Kidney (tissue), 22 donors: ENCODE measurements at places on chromosomes 4 and X.

- no peak for DNase-seq
Observed at GRCh38 chr4:187171706-187172339, 448.2 kb upstream of the FAT1 start.

GRCh38 chr4:2651546-2651945 lies 104.6 kb downstream of the TNIP2 start:
- no peak for DNase-seq

DNA sequence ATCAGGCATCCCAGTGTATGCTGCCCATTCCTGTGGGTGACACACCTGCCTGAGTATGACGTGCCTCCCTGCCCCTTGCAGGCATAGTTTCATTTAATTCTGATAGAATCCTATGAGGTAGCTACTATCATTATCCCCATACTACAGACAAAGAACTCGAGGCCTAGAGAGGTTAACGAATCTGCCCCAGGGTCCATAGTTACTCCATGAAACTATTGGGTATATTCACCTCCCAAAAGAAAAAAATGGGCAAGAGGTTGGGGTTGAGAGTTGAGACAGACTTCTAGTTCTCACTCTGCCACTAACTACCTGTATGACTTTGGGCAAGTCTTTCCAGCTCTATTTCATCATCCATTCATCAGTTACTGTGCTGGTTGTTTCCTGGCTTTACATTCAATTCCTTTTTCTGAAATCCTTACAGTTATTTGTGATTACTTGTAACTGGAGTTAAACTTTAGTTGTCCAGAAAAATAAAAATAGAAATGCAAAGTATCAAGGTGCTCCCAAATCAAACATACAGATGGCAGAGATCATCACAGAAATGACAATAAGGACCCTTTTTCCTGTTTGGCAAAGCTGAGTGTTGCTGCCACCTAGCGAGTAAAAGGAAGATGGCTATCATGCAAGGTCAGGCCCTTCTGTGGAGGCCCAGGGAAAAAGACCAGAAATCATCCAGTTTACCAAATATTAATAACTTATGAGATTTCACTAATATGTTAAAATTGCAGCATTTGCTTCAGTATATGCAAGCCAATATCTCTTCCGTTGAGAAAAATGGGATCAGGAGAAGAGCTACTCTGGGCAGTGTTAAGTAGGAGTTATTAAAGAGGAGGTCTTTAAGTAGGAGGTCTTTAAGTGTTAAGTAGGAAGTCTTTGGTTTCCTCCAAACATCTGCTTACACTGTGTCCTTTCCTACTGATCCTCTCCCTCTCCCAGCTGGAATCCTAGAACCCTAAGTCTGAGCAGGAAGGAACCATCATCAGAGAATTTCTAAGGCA lies 17.1 kb upstream of the MAP7D3 start:
- peak; percentile 23 for DNase-seq

GRCh38 chr4:55866973-55867574 lies 13.6 kb downstream of the EXOC1 start:
- peak; percentile 73 for DNase-seq

GRCh38 chr4:107970063-107970798 lies 19.5 kb upstream of the HADH start:
- DNase-seq: no peak

DNA sequence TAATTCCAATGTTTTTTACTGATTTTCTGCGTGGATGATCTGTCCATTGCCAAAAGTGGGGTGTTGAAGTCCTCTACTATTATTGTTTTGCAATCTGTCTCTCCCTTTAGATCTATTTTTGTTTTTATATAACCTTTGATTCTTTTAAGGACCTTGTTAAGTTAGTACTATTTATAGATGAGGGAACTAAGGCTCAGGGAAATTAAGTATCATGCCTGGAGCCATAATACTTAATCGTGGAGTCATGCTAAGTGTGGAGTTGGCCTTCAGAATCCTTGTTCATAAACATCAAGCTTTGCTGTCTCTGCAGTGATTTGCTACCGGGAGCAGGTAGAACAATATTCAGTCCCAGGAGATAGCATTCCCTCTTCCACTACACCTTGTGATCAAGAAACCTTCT lies 31.0 kb downstream of the SGMS2 start:
- DNase-seq: no peak

GRCh38 chr4:185149392-185149791 lies 6.3 kb downstream of the SLC25A4 start:
- DNase-seq: no peak

DNA sequence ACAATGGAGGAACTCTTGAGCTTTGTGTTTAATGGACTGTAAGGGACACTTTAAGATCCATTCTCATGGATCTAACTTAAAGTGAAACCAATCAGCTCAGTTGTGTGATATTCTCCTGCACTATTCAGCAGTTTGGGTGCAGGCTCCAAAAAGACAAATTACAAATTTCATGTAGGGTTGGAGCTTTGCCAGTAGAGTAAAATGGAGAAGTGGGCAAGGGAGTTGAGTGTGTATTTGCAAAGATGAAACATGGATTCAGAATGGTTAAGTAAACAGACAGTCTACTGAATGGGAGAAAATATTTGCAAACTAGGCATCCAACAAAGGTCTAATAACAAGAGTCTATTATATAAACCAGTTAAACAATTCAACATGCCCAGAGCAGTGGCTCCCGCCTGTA lies 21.2 kb upstream of the MID2 start:
- no peak for DNase-seq

GRCh38 chrX:139199933-139200332 lies 330.6 kb upstream of the F9 start:
- DNase-seq: no peak

DNA sequence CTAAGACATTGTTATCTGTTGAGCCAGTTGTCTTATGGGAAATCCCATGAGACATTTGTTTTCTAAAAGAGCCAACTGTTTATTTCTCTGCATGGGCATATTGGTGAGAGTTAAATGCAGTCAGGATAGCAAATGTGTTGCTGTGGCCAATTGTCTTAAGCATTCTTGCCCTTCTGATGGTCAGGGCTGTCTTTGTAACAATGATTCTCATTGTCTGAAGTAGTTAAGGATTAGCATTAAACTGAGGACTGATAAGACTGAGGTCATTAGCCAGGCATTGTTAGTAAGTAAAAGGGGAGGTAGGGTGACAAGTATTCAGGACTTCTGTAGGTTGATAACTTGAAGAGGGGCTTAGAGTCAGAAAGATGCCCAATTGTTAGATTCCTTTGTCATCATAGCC lies 11.2 kb upstream of the MORF4L2 start:
- DNase-seq: no peak

DNA sequence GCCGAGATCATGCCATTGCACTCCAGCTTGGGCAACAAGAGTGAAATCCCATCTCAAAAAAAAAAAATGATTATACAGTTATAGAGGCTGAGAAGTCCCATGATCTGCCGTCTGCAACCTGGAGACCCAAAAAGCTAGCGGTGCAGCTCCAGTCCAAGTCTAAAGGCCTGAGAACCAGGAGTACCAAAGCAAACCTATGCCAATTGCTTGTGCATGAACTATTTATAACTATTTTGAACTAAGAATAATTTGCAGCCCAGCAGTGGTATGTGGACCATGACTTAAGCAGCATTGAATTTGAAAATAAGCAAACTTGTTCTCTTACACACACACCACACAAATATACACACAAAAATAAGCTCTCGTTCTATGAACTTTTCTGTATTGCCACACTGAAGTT lies 51.8 kb downstream of the TASL start:
- no peak for DNase-seq

DNA sequence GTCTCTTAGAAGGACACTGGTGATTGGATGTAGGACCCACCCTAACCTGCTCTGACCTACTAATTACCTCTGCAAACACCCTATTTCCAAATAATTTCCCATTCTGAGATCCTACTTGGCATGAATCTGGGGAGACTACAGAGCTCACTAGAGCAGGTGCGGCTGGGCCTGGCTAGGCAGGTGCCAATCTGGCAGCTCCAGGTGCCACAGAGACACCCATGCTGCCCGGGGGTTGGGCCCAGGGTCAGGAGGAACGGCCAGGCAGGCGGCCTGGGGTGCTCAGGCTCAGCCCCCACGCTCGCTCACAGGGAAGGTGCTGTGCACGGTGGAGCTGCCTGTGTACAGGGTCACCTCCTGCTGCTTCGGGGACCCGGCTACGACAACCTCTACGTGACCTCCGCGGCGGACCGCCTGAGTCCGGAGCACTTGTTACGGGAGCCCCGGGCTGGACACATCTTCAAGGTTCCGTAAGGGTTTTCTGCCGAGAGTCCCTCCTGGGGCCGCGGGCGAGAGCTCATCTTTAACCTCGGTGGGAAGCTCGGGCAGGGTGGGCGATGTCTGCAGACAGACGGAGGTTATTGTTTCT lies 26.5 kb upstream of the PLCXD1 start:
- no peak for DNase-seq

DNA sequence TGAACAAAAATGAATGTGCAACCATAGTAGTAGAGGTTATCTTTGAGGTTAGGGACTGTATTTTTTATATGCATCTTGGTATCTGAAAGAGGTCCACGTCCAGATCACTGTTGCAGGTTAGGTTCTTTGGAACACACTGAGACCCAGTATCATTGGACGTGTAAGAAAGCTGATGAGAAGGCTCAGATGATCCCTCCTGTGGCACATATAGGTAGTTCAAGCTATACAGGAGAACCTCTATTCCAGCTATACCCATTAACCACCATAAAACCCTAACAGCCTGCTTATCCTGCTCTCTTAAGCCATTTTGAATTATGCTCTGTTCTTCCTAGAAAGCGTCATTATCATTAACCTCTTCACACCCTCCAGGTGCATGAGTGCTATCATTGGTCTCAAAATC lies 930.7 kb upstream of the HS3ST1 start:
- DNase-seq: no peak

- peak; percentile 31 for DNase-seq
Observed at GRCh38 chrX:153871946-153872878, 13.8 kb downstream of the L1CAM start.

DNA sequence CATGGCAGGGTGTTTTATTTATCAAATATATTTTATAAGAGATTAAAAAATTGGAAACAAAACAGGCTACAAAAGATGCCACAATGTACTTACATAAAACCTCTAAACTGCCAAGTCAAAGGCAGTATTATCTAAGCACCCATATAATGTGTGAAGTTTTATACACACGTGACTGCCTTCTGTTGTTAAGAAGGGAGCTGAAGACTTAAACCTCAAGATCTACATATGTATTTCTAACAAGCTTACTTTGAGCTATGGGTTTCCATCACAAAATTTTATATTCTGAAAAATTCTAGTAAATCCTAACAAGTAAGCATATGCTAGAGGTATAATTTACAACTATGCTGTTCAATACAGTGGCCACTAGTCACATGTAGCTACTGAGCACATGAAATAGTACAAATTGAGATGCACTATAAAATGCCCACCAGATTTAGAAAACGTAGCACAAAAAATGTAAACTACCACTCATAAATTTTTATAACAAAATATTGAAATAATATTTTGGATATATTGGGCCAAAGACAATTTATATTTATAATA lies 9.8 kb downstream of the ATP8A1 start:
- DNase-seq: no peak

- no peak for DNase-seq
Observed at GRCh38 chr4:76090241-76090691, 15.8 kb downstream of the ART3 start.

DNA sequence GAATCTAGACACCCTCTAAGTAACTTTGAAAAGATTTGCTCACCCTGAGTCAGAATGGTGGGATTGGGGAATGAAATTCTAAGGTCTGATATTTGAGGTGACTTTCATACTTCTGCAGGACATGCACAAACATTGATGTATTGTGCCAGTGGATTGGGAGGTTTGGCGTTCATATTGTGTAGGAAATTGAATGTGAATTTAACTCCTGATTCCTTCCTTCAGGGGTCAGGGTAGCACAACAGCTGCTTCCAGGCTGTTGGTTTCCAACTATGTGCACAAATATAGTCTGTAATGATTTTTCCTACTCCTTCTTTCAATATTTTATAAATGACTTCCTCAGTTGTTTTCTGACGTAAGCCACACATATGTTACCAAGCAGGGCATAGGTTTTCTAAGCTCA lies 3.1 kb downstream of the IL1RAPL1 start:
- no peak for DNase-seq

GRCh38 chr4:141346144-141346543 lies 125.4 kb downstream of the ZNF330 start:
- DNase-seq: peak; percentile 67

DNA sequence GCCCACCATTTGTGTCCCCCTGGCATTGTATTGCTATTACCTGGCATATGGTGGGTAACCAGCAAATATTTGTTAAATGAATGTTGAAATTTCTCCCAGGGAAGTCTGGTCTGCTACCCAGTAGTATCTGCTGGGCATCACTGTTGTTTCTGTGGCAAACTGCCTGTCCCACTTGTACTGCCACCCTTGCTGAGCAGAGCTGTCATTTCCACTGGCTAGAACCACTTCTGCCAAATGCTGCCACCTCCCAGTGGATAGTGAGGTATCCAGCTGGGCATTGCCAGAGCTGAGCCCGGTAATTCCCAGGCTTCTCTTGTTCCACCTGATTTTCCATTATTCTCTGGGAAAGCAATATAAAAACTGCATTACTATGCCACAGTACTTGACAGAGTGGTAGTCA lies 186.7 kb upstream of the NOCT start:
- no peak for DNase-seq

GRCh38 chrX:65196758-65197360 lies 220.6 kb upstream of the ZC4H2 start:
- peak; percentile 47 for DNase-seq

- DNase-seq: no peak
Observed at GRCh38 chrX:23752740-23753415, 9.8 kb upstream of the ACOT9 start.

- no peak for DNase-seq
Observed at GRCh38 chr4:113083346-113083745, 33.9 kb downstream of the ANK2 start.

DNA sequence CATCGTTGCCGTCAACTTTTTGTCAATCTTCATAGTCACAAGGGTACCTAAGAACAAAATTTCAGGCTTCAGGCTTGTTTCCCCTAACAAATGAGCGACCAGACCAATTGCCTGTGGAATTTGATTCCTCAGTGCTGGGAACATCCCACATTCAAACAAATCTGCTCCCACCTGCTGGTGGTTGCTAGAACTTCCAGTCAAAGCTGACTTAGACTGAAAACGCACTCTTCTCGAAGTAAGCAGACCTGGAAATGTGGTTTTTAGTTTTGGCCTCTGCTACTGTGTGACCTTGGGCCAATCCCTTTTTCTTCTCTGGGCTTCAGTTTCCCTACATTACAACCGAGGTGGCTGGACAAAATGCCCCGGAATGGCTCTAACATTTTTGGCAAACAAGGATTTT lies 1.8 kb upstream of the GABRQ start:
- no peak for DNase-seq

- no peak for DNase-seq
Observed at GRCh38 chr4:171067422-171067821, 745.8 kb upstream of the GALNTL6 start.
